Fibroblast of pulmonary artery (primary cell): ENCODE measurements at places on chromosomes 1 and 21.
A peak's percentile ranks its signal among the peaks of the same experiment; 100 is the strongest.

- DNase-seq = peak; percentile 82
Observed at GRCh38 chr1:32496127-32496526, 31.3 kb downstream of the ZBTB8B start.

GRCh38 chr1:244705261-244706234 lies 52.6 kb downstream of the DESI2 start:
- DNase-seq = no peak

DNA sequence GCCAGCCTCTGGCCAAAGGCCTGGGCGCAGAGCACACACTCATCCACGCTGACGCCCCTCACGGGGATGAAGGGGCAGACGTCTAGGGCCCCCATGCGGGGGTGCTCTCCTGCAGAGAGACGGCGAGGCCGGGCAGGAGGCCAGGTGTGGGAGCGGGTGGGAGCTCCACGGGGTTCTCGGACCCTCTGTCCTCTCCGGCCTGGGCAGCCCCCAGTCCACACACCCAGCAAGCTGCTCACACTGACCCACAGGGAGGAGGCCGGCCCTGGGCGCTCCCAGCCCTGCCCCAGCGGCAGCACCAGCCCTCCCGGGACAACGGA lies 2.5 kb downstream of the FTCD start:
- no peak for DNase-seq

DNA sequence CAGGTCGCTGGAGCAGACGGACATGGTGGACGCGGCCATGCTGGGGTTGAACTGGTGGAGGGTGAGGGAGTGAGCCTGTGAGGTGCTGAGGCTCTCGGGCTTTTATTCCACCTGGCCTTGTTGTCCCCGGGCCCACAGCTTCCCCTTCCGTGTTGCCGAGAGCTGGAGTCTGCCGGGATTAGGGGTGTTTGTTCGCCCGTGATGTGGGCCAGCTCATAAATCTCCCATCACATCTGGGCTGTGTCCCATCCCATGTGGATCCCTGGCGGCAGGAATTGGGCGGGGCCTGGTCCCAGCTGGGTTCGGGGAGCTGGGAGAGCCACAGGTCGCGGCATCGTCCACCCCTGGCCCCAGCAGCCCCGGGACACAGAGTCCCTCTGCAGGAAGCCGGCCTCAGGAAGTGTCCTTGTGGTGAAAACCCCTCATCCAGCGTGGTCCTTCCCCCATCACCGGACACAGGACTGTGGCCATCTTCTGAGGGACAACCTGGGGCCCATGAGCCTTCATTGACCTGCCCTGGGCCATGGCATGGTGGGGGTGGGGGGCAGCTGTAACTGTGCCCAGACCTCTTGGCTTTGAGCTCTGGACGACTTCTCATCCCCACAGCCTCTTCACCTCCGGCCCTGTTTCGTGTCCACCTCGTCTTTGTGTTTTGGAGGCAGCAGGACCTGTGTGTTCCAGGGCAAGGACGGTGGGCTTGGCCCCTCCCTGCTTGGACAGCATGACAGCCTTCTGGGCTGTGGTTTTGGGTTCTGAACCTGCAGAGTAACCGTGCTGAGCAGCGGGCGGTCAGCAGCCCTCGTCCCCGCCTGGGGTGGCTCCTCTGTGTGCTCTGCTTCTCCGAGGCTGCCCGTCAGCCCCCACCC lies at the start of gene KRTAP10-6:
Gene KRTAP10-6, minus strand, starts transcription at position 60 of the 866 bp plus-strand sequence. Its CDS starts 21 bp downstream, at position 39.
- DNase-seq = no peak
